ENCODE measurements at places on chromosomes 1 and 21.

DNA sequence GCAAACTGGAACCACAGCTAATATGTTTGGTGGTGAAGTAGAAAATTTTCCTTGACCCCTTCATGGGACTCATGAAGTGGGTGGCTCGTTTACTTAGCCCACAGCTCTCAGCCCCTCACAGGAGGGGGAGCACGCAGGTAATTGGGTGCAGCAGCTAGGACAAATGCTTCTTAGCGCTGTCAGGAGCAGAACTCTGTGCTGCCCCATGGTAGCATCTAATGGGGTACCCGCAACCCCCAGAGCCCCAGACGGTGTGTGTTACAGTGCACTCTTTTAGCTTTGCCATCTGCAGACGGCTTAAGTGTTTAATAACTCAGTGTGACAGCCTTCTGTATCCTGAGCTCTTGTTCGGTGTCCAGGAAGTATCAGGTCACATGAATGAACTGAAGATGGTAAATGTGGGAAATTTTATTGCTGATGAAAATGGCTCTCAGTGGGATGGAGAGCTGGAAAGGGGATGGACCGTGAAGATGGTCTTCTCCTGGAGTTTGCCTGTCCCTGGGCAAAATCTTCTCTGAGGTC is 189.6 kb upstream of the ZRANB2 start:
- DNase-seq, result no peak

GRCh38 chr1:31769720-31770390 is 5.7 kb upstream of the ADGRB2 start:
- DNase-seq, result no peak

DNA sequence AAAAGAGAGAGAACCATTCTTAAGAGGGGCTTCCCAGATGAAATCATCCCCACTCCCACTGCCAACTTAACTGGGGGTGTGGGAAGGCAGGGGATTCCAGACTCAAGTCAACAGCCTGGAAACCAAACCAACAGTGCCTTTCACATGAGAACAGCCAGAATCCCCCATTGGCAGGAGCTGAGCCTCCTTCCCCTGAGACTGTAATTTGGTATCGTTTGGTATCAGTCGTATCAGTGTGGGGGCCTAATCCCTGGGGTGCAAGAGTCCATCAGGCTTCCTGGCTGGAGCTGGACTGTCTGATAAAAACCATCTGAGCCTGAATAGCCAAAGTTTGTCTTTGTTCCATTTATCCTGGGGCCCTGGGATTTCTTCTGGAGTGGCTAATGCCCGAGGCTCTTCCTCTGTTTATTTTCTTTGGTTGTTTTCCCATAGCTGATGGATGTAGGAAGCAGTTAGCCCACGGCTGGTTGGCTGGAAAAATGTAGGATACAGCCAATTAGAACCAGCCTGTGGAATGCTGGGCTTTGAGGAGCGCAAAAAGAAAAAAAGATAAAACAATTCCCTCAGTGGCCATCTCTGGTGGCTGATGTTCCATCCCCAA is 84.6 kb downstream of the LAMC2 start:
- peak; percentile 72 for DNase-seq

- DNase-seq, result no peak
Measured at GRCh38 chr1:157893686-157894085, 52.1 kb upstream of the CD5L start.

- DNase-seq, result no peak
Measured at GRCh38 chr1:92774407-92774806, 10.5 kb downstream of the EVI5 start.

DNA sequence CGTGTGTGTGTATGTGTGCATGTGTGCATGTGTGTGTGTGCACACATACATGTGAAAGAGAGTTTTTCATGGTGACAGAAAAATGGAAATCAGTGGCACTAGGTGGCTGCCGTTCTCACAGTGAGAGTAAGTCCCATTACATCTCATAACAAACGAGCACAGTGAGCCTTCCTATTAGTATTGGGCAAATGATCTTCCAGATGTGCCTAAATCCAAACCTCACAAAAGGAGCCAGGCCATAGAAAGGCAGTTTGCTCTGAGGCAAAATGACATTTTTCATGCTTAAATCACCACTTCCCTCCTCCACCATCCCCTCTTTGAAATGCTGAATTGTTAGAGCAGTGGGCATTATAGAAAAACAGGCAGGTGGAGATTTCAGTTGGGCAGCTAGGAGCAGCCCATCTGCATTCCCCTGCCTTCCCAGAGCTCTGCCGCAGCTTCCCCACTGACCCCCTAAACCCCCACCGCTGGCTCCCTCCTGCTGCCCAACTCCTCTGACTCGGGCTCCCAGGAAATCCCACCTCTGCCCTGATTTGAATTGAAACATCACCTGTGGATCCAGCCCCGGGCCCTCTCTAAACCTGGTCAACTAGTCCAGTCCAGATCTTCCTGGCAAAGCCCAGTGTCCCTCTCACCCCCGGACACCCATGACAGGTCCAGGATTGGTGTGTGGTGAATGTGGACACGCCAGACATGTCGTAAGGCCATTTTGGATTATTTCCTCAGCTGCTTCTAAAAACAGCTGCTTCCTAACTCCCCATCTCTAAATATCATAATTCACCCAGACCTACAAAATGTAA is 190.5 kb downstream of the SEC16B start:
- no peak for DNase-seq

GRCh38 chr1:167175901-167176300 is 44.8 kb upstream of the POU2F1 start:
- DNase-seq, result no peak

GRCh38 chr1:12601700-12602658 is 16.0 kb downstream of the DHRS3 start:
- DNase-seq, result peak; percentile 88

GRCh38 chr1:247884797-247885413 is 10.5 kb upstream of the OR2W3 start:
- DNase-seq, result no peak

GRCh38 chr21:36479415-36480402 is at the start of gene CLDN14:
Gene CLDN14 (minus strand): TSS chr21:36480122. CDS start chr21:36461695, 18,427 bp downstream.
- DNase-seq, result no peak

DNA sequence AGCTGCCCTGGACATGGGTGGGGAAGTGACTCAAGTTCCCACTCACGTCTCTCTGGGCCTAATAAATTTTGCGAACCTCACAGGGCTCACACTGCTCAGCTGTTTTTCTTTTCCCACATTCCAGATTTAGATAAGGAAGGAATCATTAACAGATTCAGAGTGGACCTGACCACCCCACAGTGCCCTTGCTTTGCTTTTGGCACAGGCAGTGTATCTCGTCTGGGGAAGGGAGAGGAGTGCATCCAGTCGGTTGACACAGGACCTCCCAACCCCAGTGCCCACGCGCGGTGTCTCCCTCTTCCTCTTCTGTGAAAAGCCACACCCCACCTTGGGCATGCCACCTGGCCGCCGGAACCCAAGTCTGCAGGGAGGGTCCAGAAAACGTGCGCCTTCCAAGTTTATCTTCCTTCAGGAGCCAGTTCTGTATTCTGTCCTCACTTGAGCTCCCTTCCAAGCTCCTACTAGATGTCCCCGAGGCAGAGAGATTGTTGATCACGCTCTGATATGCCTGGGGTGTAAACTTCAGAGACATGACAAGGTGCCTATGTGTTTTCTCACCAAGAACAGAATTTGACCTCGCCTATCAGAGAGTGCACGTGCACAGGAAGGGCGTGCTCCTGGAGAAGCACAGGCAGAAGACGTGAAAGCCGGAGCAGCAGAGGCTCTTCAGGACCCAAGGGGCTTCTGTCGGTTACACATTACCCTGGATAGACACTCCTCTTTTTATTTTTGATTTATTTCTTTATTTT is 9.5 kb upstream of the SLC2A5 start:
- no peak for DNase-seq

DNA sequence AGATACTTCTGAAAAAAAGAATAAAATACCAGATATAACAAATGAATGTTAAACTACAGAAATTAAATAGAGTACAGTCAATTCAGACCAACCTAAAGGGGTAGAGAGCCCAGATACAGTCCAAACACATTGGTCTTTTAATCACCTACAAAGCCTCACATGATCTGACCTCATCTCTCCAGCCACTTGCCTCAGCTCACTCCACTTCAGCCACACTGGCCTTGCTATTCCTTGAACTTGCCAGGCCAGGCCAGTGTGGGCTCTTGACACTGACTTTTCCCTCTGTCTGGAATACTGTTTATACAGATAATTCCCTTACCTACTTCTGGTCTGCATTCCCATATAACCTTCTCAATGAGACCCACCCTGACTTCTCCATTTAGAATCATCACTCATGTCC is 17.0 kb upstream of the PPIE start:
- no peak for DNase-seq

GRCh38 chr1:231493421-231494185 is 34.9 kb upstream of the TSNAX start:
- no peak for DNase-seq

All from T1000 (cell line).